Astrocyte of the spinal cord (primary cell): ENCODE measurements at places on chromosomes 16 and 17.
A peak's percentile ranks its signal among the peaks of the same experiment; 100 is the strongest.

DNA sequence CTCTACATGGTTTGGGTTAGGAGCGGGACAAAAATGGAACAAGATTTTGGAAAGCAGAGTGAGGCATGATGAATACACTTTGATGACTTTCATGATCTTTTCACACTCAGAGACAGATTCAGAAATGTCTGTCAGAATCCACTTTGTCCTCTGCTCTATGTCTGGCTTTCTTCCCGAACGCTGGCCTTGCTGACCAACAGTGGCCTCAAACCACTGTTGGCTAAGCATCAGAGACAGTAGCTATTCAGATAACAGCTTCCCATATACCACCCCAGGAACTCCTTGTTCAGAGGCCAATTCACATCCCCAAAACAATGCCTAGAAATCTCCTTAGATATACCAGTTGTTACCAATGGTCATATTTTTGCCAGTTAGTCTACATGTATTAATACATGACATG lies 40.9 kb downstream of the FBXL20 start:
- no peak for DNase-seq

DNA sequence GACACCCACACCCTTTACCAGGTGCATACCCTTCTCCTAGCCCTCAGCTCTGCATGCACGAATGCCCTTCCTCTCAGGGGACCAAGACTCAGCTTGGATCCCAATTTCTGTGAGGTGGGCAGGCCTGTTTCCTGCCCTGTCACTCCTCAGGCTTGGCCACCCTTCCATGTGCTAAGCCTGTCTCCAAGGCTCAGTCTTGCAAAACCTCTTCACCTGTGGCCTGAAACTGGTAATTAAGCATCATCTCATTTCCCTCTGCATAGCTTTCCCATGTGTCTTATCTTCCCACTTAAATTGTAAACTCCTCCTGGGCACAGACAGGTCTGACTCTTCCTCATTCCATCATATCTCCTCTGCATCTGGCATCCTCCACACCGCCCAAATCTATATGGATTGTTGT lies 31.0 kb upstream of the SMPD3 start:
- DNase-seq = no peak

GRCh38 chr16:50197582-50197981 lies 44.5 kb downstream of the TENT4B start:
- DNase-seq = no peak

- DNase-seq = peak; percentile 48
Measured at GRCh38 chr17:49968405-49969133, 421 bp upstream of the DLX4 start.

DNA sequence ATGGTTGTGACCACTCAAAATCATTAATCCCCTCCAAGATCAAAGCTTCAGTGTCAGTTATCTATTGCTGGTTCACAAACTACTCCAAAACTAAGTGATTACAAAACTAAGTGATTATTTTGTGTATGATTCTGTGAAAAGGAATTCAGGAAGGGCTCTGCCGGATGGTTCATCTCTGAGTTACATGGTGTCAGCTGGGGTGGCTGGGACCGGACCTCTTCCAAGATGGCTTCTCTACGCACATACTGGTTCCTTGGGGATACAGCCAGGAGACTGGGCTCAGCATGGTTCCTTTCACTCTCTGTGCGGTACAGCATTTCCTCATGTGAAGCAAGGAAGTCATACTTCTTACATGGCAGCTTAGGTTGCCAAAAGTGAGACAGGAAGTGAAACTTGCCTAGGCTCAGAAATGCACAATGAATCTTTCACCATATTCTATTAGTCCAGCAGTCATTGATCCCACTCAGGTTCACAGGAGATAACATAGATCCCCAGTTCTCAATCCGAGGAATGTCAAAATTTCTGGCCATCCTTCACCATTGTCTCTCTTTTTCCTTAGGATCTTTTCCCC lies 97.9 kb upstream of the IRX6 start:
- DNase-seq = no peak

GRCh38 chr17:12821376-12821940 lies 32.2 kb downstream of the ARHGAP44 start:
- peak; percentile 2 for DNase-seq

DNA sequence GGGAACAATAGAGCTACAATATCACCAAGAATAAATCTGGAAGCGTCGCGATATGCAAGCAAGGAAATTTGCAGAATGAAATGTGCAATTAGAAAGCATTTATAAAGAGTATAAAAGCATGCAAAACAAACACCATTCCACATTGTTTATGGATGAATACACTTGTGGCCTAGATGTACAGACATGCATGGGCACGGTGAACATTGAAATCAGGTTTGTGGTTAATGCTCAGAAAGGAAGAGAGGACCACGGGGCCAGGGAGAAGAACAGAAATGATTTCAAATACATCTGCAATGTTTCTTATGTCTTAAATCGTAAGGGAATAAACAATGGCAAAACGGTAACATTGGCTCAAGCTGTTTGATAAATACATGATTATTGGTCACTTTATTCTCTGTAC lies 235.9 kb downstream of the FOXL1 start:
- no peak for DNase-seq

- no peak for DNase-seq
Measured at GRCh38 chr17:42422412-42422957, 571 bp downstream of the CAVIN1 start.

- no peak for DNase-seq
Measured at GRCh38 chr16:11824362-11824761, 27.0 kb downstream of the RSL1D1 start.

GRCh38 chr16:46711106-46712058 lies 21.9 kb downstream of the ORC6 start:
- no peak for DNase-seq

GRCh38 chr17:16931318-16932060 lies 40.4 kb downstream of the TNFRSF13B start:
- DNase-seq = no peak

- no peak for DNase-seq
Measured at GRCh38 chr16:73076324-73076810, 28.4 kb upstream of the ZFHX3 start.

GRCh38 chr16:58269526-58269925 lies 25.3 kb downstream of the PRSS54 start:
- peak; percentile 6 for DNase-seq

DNA sequence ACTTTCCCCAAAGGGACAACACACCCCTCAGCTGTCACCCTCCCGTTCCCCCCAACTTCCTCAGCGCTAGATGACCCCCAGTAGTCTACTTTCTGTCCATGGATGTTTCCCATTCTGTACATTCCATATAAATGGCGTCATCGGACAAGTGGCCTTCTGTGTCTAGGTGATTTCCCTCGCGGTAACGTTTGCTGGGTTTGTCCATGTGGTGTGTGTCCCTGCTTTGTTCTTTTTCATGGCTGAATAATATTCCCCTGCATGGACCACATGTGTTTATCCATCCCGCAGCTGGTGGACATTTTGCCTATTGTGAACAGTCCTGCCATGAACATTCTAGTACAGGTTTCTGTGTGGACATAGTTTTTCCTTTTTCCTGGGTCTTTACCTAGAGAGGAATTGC lies 7.3 kb upstream of the TEDC2 start:
- DNase-seq = no peak

DNA sequence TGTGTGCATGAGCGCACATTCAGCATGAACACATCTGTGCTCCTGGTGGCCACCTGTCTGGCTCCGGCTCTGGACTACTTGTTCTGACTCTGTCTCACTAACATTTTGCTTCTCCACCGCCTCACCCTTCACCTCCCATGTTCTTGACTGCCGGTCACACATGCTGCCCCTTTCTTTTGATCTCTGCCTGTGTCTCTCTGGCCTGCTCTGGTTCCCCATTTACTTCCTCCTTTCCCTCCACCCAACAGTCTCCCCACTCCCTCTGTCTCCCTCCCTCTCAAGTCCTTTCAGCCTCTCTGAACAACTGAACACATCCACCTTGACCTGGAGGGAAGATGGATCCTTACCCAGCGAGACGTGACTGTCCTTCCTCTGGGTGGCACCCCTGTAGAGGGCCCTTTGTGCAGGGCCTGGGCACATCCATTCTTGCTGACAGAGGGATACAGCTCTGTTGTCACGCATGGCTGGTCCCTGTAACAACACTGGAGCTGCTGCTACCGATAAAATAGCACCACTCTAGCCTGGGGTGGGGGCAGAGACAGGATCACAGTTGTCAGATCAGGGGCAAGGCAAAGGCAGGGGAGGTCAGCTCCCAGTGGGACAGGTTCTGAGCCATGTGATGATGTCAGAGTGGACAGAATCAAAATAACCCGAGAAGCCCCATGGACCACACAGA lies 11.0 kb downstream of the ZSCAN32 start:
- no peak for DNase-seq

GRCh38 chr16:73317321-73317857 lies 269.5 kb upstream of the ZFHX3 start:
- no peak for DNase-seq

DNA sequence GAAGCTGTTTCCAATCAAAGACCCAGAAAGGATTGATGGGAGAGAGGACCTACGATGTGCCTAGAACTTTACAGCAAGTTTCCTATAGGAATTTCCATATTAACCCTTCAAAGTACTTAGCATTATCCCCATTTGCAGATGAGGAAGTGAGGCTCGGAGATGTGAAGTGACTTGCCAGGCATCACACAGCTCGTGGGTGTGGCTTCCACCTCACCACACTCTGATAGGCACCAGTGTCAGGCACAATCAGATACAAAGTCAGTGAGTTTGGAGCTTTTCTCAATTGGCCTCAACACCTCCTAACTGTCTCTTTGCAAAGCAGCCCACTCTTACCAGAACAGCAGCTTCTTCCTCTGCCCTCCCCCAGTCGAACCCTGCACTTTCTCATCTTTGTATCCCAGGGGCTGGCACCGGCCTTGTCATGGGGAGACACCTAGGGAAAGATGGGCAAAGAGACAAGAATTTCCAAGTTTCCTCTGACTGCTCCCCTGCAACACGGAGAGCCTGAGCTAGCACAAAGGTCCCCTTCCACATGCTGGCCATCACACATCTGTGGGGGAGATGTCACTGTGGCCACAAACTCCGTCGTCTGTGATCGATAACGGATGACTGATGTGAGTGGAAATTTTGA lies 37.4 kb upstream of the CCL1 start:
- no peak for DNase-seq

DNA sequence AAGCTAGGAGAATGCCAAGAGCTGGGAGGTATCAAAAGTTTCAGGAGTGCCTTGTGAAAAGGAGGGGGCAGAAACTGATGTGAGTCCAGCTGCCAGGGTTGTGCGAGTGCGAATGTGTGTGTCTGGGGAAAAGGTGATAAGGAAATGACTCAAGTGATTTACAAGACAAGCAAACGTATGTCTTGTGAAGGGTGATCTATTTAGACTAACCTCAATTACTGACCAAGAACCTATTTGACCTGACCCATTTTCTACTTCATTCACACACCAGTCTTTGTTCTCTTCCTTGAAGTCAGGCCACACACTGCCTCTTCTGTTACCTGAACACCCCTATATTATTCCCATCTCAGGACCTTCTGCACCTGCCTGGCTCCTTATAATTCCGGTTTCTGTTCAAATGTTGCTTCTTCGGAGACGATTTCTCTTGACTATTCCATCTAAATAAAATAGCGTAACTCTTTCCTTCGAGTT lies 1.0 kb downstream of the GDE1 start:
- DNase-seq = peak; percentile 26

DNA sequence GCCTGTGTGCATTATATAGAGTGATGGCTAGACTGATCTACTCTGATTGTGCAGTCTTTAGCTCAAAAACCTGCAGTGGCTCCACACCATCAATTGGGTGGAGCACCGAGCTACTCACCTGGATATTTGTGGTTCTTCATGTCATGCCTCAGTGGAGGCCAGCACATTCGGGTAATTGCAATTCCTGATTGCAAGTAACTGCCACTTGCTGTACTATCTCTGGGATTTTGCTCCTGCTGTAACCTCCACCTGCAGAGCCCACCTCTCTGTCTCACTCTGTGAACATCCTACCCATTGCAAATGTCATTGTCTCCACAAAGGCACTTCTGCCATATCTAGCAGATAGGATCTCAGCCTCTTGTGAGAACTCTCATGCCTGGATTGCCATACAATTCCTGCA lies 1.7 kb upstream of the CCL1 start:
- no peak for DNase-seq

- no peak for DNase-seq
Measured at GRCh38 chr17:2889256-2889655, 93.0 kb downstream of the RAP1GAP2 start.

- no peak for DNase-seq
Measured at GRCh38 chr16:15974057-15974456, 24.6 kb downstream of the ABCC1 start.

- peak; percentile 59 for DNase-seq
Measured at GRCh38 chr17:48023400-48024148, 14.0 kb downstream of the COPZ2 start.

DNA sequence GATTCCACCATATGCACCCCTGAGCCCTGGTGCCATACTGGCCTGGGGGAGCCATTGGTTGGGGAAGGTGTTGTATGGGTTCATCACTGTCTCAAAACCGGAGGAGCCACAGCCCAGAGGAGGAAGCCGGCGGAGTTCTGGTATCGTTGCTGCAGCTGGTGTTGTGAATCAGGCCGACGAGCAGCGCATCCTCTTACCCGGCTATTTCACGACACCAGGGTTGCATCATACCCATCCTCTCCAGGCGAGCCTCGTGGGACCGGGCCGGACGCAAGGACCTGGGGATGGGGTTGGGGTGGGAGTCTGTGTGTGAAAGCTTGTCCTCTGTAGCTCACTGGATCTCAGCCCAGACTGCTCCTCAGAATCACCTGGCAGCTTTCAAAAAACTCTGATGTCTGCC lies 6.6 kb upstream of the SLC12A3 start:
- no peak for DNase-seq

DNA sequence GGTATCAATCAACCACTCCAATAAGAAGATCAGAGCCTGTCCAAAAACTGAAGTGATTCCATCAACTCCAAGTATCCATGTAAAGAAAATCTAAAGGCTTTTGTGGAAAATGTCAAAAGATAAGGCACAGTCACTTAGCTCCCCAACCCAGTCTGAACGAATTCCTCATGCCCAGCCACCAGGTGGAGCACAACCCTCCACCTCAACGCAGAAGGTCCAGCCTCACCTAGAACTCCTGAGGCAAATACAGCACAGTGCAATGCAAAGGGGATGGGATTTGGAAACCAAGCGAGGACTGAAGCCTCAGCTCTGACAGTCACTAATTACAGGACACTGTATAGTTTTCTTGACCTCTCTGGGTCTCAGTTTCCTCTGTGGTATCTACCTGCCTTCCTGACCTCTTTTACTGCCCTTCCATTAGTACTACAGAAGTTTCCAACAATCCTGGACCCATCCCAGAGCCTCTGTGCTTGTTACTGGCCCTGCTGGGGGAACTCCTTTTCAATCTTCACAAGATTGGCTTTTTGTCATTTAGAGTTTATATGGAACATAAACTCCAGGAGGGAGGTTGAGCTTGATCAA lies 2.0 kb downstream of the NCBP3 start:
- DNase-seq = peak; percentile 14

GRCh38 chr16:53068423-53068833 lies 13.6 kb downstream of the CHD9 start:
- no peak for DNase-seq
